Endothelial cell (in vitro differentiated cells): ENCODE measurements at places on chromosomes 11 and 22.

DNA sequence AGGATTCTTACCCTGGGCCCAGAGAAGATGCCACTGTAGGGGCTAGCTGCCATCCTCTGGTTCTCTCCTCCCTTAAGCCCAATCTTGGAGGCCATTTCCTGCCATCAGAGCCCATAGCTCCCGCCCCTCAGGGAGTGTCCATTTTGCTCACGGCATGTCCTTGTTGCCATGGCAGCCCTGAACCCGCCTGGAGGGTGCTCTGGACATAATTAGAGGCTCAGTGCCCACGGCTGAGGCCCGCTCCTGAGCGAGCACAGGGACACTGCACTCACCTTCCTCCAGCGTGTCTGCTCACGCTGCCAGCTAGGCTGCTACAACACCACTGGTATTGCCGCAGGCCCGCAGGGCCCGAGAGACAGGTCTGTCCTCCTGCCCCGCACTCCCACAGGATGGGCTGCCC, 11.1 kb upstream of the SUSD2 start:
- no peak for DNase-seq

DNA sequence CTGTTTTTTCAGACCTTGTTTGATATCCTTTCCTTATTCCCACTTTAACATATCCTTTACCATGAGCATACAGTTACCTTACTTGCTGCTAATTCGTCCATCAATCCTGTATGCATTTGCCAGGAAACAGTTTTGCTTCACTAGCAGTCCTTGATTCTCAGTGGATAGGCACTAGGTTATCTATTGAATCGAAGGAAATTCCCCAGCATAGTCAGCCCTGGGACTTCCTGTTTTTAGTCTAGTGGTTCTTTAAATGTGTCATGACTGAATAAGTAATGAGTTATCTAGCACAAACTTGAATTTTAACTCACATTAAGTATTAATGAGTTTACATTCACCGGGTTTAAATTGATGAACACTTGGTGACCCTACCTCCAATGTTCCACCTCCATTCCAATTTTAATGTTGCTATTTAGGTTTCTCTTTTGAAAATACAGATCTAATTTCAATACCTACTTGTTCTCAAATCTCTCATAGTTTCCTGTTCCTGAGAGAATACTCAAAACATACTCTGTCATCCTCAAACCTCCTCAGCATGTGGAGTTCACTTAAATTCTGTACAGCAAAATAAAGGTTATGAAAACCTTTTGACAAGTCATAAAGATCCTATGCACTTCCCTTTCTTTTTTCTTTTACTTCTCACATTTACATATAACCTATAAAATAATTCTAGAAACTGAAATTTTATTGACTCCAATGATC, 1375.1 kb upstream of the TENM4 start:
- DNase-seq, result no peak

DNA sequence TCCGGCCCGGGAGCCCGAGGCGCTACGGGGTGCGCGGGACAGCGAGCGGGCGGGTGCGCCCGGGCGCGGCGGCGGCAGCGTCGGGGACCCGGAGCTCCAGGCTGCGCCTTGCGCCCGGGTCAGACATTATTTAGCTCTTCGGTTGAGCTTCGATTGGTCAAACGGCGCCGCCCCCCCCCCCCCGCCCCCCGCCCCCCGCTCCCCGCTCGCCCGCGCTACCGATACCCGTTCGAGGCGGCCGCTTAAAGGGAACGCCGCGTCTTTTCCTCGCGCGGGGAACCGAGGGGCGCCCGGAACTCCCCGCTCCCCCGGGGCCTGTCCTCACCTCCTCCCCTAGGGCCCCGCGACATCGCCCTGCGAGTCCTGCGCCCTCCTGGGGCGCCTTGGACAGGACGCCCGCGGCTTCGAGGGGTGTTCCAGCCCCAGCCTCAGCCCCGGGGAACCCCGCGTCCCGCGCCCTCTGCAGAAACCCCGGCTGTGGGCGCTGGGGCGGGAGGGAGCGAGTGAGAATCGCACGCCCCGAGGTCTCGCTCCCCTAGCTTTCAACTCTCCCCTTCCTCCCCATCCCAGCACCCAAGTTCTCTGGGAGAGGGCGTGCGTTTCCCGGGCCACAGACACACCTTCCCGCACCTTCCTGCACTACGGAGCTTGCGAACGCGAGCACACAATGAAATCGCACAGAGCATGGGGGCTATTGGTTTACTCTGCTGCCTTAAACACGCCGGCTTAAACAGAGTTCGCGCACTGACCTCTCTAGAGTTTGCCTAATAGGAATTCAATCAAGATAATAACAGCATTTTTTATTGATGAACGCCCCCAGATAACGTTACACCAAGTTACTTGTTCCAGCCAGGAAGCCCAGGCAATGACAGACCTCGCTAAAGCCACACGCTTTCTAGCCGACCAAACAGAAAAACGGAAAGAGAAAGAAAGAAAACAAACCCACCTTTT, at the start of gene BDNF:
Gene BDNF (minus strand): TSS at position 105 of the 951 bp plus-strand sequence. CDS start 41,891 bp downstream, outside the sequence.
- no peak for DNase-seq

DNA sequence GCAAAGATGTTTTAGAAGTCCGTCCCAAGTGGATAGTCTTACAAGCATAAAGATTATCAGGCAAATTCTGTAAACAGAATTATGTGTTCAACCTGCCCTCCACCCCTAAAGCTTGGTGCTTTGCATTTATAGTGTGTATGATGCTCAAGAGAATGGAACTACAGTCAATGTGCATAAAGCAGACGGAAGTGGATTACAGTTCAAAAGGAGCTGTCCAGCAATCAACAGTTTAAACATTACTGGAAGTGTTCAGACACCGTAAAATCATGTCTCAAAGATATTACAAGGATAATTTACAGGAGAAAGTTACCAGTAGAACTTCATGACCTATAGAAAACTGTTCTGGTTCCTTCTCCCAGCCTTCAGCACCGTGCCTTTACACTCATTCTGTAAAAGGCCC, 1.0 kb downstream of the RIC3 start:
- no peak for DNase-seq

DNA sequence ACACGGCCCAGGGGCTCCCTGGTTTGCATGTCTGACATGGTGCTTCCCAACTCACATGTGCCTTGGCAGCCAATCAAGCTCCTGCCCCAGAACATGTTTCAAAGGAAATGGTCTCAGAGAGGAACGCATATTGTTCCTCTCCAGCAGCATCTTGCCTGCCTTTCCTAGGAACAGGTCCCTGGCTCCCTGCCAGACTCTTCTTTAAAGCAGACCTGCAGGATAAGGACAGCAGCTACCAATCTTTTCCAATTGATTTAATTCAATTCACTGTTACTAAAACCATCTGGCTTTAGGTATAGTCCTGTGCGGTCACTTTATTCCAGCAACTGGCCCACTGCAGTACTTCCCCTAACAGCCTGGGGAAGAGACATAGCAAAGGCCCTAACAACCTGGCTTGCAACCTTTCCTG, 79.9 kb downstream of the AMBRA1 start:
- peak; percentile 32 for DNase-seq

GRCh38 chr22:17336061-17336460, 33.2 kb upstream of the CECR2 start:
- no peak for DNase-seq

DNA sequence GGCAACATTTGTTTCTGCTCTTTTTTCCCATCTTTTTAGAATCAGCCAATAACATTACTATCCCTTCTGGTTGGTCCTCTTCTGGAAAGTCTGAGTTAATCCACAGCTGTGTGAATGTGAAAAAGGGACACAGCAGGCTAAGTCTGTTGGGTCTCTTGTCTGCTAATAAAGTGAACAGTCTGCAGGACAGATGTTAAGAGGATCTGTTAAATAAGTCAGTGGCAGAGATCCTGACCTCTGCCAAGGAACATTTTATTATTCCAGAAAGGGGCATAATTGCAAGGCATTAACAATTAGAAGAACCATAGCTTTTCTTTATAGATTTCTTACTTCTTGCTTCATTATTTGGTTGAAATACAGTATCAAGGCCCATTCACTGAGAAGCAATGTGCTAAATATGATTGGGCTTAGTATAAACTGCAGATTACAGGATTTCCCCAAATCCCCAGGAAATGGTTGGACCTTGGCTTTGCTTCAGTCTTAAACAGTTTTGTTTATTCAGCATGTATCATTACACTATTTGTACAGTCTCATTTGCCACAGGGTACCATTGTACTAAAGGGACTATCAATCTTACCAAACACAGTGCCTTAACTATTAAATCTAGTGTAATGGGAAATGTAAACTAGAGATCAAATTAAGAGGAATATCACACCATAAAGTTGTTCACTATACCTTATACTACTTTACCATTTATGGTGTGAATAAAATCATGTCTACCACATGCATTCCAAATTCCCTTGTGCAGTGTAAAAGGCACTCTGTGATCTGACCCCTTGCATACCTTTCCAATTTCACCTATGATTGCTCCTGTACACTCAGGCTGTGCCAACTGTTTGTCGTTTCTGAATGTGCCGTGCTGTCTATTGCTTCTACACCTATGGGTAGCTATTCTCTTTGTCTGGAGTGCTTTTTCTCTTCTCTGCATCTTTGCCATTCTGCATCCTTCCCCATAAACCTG, 274.0 kb downstream of the SOX6 start:
- DNase-seq, result no peak

- no peak for DNase-seq
Measured at GRCh38 chr22:46056546-46057245, 79.7 kb upstream of the WNT7B start.

GRCh38 chr11:80970037-80970436, 1529.2 kb upstream of the TENM4 start:
- no peak for DNase-seq

DNA sequence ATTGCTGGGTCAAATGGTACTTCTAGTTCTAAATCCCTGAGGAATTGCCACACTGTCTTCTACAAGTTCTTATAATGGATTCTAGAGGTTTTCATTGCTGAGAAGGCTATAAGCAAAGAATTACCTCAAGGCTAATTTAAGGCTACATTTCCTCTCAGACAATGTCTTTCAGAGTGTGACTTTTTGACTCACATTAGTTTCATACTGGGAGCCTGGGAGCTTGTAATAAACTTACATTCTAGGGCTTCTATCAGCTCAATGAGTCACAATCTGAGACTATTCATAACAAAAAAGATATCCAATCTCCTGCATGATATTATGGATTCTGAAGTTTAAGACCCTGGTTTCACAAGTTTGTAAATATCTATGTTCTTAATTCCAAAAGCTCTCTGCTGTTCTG, 408.7 kb downstream of the LRRC4C start:
- no peak for DNase-seq

GRCh38 chr11:2358754-2359442, 18.2 kb upstream of the CD81 start:
- no peak for DNase-seq

DNA sequence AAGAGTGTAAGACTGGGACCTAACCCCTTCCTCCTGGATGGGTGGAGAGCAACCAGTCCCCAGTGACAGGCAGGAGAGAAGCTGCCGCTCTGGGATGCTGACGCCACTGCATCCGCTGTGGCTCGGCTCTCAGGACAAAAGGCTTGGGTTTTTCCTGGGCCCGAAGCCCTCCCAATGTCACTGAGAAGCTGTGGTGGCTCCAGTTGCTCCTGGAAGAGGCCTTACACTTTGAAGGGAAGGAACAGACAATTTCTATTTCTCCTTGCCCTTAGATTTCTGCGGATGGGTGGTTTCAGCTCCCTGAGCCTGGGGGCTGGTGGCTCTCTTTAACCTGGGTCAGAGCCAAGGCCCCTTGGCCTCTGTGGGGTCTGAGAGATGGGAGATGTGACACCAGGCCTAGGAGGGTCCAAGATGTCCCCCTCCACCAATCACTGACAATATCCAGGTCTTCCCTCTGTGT, 21.4 kb downstream of the TPBGL start:
- DNase-seq, result no peak

DNA sequence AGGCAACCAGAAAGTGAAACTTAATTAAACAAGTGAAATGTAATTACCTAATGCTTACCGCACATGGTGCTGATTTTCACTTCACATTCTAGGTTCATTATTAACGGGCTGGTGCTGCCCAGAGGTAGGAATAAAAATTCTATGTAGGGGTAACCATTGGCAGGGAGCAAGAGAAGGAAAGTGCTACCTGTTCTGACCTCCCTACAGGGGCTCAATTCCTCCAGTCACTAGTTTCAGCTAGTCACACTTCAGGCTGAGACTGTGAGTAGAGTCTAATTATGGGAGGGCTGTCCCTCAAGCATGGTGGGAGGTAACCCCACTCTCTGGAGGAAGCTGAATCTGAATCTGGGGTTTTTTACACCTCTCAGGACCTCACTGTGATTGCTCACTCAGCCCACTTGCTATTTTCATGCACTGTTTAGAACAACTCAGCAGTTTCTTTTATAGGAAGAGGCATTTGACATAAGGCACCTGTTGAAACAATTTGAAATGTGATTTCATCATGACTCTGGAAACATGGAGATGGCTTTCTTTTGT, 75.4 kb downstream of the MAML2 start:
- no peak for DNase-seq

GRCh38 chr22:46147471-46148267, 2.7 kb upstream of the PPARA start:
- no peak for DNase-seq

DNA sequence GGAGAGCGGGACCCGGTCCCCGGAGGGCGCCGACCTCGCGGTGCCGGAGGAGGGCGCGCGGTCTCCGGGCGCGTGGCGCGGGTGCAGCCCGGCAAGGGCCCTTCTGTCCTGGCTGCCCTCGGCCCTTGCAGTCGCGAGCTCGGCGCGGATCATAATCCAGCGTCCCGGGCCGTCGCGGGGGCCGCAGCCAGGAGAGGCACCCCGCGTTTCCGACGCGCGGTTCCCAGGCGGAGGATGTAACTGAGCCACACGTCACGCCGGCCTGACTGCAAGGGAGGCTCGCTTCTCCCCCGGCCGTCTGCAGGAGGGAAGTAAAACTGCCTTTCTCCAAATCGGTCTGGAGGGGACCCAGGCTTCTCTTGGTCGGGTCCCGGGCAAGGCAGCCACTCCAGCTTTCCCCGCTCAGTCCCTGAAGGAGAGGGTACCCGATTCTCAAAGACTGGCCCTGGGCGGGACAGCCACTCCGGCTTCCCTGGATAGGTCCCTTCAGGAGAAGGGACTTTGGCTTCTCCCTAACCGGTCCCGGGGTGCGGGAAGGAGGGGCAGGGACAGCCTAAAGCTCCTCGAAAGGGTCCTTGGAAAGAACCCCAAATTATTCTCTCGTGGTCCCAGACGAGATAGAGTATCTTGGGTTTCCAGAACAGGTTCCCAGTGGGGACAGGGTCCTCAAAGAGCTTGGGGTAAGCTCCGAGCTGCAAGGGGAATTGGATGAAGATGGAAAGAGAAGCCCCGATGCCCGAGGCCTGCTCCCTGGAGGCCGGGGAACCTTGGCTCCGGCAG, 836 bp downstream of the SPON1 start:
- no peak for DNase-seq

- no peak for DNase-seq
Measured at GRCh38 chr11:8826139-8826786, 84.7 kb upstream of the AKIP1 start.

GRCh38 chr11:90221803-90222458, 918 bp downstream of the CHORDC1 start:
- no peak for DNase-seq

DNA sequence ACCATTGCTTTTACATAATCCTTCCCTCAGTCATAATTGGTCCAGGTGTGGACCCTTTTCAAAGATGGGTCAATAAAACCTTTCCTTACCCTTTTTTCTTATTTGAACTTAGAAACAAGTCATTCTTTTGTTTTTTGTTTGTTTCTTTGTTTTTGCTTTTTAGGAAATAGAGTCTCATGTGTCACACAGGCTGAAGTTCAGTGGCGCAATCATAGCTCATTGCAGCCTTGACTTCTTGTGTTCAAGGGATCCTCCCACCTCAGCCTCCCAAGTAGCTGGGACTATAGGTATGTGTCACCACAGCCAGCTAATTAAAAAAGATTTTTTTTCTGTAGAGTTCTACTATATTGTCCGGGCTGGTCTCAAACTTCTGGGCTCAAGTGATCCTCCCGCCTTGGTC, 9.4 kb upstream of the PHOX2A start:
- no peak for DNase-seq

- DNase-seq, result no peak
Measured at GRCh38 chr11:47369676-47370075, 8.7 kb downstream of the SPI1 start.
